ENCODE measurements at places on chromosomes 16 and 17.

DNA sequence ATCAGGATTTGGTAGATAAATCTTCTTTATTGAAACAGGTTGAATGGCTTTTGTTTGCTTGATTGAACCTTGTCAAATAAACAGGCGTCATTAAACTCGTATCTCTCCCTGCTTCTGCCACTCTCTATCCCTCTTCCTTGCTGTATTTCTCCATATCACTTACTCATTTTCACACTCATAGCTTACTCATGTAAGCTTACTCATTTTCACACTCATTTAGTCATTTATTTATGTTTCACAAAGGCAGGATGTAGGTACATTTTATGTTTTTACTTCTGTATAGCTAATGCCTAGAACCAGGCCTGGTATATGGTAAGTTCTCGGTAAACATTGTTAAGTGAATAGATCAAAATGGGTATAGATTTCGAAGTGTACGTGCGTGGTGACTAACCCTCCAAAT, 450.0 kb downstream of the PMP22 start:
- no peak overlapping the region for H3K27ac ChIP-seq
- H3K27me3 ChIP-seq: no peaks in the 10 kb centered on the region
- no peaks in the 10 kb centered on the region for H3K36me3 ChIP-seq
- H3K4me1 ChIP-seq: no peaks in the 10 kb centered on the region

GRCh38 chr17:1737531-1738291, 5.0 kb upstream of the SERPINF2 start:
- H3K36me3 ChIP-seq: no peaks in the 10 kb centered on the region
- peaks cover 18% of the 10 kb centered on the region for H3K4me1 ChIP-seq
- peak overlapping the region; percentile 84 for H3K27ac ChIP-seq
- no peak overlapping the region for H3K4me3 ChIP-seq
- H3K27me3 ChIP-seq: no peaks in the 10 kb centered on the region
- no peak for DNase-seq

DNA sequence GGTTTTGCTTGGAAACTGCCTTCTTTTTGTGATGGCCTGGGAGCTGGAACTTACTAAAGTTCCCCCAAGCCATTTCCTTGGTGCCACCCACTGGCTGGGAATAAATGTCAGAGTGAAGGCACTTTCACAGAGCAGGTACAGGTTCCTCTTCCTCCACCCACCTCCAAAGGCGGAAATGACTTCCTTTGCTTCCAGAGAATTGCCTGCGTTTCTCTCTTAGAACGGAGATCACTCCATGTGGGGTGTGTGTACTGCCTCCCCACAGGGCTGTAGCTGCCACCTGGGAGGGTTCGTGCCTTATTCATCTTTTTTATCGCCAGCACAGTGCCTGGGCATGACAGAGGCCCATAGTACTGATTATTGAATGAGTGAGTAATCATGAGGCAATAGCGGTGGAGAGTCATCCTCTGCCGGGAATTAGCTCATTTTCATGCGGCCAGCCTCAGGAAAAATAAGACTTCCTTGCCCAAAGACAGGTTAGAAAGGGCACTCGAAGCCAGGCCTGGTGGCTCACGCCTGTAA, 32.2 kb upstream of the HAS3 start:
- DNase-seq: no peak
- H3K27ac ChIP-seq: no peak overlapping the region
- H3K36me3 ChIP-seq: no peaks in the 10 kb centered on the region
- H3K27me3 ChIP-seq: no peaks in the 10 kb centered on the region

- H3K4me3 ChIP-seq: no peak overlapping the region
- H3K4me1 ChIP-seq: no peaks in the 10 kb centered on the region
- H3K27ac ChIP-seq: no peak overlapping the region
- no peaks in the 10 kb centered on the region for H3K36me3 ChIP-seq
Measured at GRCh38 chr16:73433731-73434307, 385.9 kb upstream of the ZFHX3 start.

- H3K27ac ChIP-seq: no peak overlapping the region
- H3K27me3 ChIP-seq: no peaks in the 10 kb centered on the region
- H3K4me1 ChIP-seq: no peaks in the 10 kb centered on the region
- peaks cover 69% of the 10 kb centered on the region for H3K36me3 ChIP-seq
Measured at GRCh38 chr16:84065536-84066132, 23.0 kb upstream of the SLC38A8 start.

- no peak overlapping the region for H3K4me3 ChIP-seq
- DNase-seq: no peak
- H3K4me1 ChIP-seq: no peaks in the 10 kb centered on the region
- H3K36me3 ChIP-seq: no peaks in the 10 kb centered on the region
Measured at GRCh38 chr16:73505577-73505976, 457.6 kb upstream of the ZFHX3 start.

GRCh38 chr17:60534010-60534555, 8.0 kb upstream of the APPBP2 start:
- no peaks in the 10 kb centered on the region for H3K27me3 ChIP-seq
- H3K36me3 ChIP-seq: no peaks in the 10 kb centered on the region
- no peaks in the 10 kb centered on the region for H3K4me1 ChIP-seq
- no peak for DNase-seq

DNA sequence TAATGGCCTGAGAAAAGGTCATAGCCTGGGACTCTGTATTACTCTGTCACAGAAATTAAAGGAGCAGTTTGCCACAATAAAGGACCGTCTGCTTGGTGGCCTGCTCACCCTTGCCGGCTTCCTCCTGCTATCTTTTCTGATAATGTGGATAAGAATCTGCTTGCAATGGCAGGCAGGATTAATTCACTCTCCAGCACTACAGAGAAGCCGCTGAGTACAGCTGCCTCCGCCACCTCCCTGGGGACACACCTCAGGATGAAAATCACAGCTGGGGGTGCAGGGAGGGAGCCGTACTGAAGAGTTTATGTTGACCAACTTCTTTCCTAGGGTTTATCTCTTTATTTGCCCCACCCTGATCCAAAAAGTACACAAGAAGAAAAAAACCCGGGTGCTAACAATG, 245.9 kb upstream of the RPL38 start:
- DNase-seq: no peak
- H3K27ac ChIP-seq: no peak overlapping the region
- H3K36me3 ChIP-seq: no peaks in the 10 kb centered on the region
- peaks cover 3% of the 10 kb centered on the region for H3K4me1 ChIP-seq
- H3K4me3 ChIP-seq: no peak overlapping the region

DNA sequence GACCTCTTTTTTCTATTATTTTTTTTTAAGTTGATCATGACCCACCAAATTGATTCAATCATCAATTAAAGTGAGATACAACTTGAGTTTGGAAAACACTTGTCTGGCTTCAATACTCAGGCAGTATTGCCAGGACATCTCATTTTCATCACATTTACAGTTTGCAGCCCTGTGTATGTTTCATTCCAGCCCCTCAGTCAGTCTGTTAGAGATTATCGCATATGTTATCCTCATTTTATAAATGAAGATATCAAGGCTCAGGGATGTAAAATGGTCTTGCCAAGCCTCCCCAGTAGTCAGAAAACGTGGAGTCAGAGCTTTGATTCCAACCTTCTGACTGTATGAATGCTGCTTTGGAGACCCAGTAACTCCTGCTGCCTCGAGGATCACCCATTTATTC, 87.3 kb upstream of the CACNG3 start:
- no peaks in the 10 kb centered on the region for H3K27me3 ChIP-seq
- peaks cover 21% of the 10 kb centered on the region for H3K36me3 ChIP-seq
- no peak overlapping the region for H3K27ac ChIP-seq
- H3K4me3 ChIP-seq: no peak overlapping the region

- no peak for DNase-seq
- H3K4me3 ChIP-seq: no peak overlapping the region
- H3K36me3 ChIP-seq: no peaks in the 10 kb centered on the region
- no peaks in the 10 kb centered on the region for H3K4me1 ChIP-seq
- H3K27me3 ChIP-seq: peaks cover 58% of the 10 kb centered on the region
- H3K27ac ChIP-seq: no peak overlapping the region
Measured at GRCh38 chr16:4987580-4988374, 29.6 kb downstream of the SEC14L5 start.

GRCh38 chr16:87410968-87411367, 18.8 kb downstream of the MAP1LC3B start:
- no peak overlapping the region for H3K4me3 ChIP-seq
- no peak for DNase-seq
- peaks cover 59% of the 10 kb centered on the region for H3K36me3 ChIP-seq
- no peaks in the 10 kb centered on the region for H3K27me3 ChIP-seq
- no peaks in the 10 kb centered on the region for H3K4me1 ChIP-seq

GRCh38 chr17:77544347-77545110, 403.8 kb downstream of the SEC14L1 start:
- H3K4me1 ChIP-seq: peaks cover 25% of the 10 kb centered on the region
- no peak for DNase-seq
- no peaks in the 10 kb centered on the region for H3K27me3 ChIP-seq
- H3K4me3 ChIP-seq: no peak overlapping the region

DNA sequence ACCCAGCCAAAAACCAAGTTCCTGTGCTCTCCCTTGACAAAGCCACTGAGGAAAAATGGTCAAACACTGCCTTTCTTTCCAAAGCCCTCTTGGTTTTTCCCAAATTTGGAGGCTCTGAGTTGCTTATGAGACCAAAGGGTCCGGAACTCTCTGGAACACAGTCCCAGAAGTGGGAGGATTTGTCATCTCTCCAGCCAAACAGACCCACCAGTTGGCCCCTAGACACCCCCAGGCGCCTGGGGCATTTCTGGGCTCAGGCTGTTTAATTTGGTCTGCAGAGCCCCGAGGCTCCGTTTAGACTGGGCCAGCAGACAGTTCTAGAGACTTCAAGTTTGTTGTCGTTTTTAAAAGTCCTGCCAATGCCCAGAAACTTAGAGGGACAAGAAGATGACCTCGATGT, 239.1 kb downstream of the SEC14L1 start:
- DNase-seq: no peak
- no peaks in the 10 kb centered on the region for H3K27me3 ChIP-seq

- DNase-seq: no peak
- H3K36me3 ChIP-seq: no peaks in the 10 kb centered on the region
- no peaks in the 10 kb centered on the region for H3K27me3 ChIP-seq
- no peak overlapping the region for H3K4me3 ChIP-seq
Measured at GRCh38 chr16:19329932-19330331, 44.4 kb downstream of the CLEC19A start.

- no peak within 1 kb of the TSS for H3K27ac ChIP-seq
- peaks cover 64% of the 10 kb centered on the region for H3K27me3 ChIP-seq
- no peaks in the 10 kb centered on the region for H3K36me3 ChIP-seq
- peaks cover 18% of the 10 kb centered on the region for H3K4me1 ChIP-seq
Measured at GRCh38 chr17:76074390-76075363, at the start of gene GALR2. TSS of gene GALR2 (plus strand) at chr17:76074781. CDS start at chr17:76074884, 103 bp downstream.

DNA sequence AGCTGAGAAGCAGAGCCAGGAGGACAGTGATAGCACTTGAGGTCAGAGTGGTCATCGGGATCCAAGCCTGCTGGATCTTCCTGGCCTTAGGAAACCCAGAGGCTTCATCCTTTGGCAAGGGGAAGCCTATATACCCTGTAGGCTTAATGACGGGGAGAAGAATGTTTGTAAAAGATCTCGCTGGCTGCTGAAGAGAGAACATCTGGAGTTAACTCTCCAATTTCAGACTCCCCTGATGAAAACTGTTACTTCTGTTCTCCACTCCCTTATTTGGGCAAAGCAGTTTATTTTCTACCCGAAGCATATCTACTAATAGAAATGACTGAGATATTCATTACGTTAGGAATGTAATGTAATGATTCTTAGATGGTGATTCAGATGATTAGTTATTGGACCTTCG, 487.0 kb downstream of the CDH13 start:
- no peaks in the 10 kb centered on the region for H3K36me3 ChIP-seq
- DNase-seq: no peak
- H3K4me3 ChIP-seq: no peak overlapping the region
- no peaks in the 10 kb centered on the region for H3K4me1 ChIP-seq
- peaks cover 62% of the 10 kb centered on the region for H3K27me3 ChIP-seq

DNA sequence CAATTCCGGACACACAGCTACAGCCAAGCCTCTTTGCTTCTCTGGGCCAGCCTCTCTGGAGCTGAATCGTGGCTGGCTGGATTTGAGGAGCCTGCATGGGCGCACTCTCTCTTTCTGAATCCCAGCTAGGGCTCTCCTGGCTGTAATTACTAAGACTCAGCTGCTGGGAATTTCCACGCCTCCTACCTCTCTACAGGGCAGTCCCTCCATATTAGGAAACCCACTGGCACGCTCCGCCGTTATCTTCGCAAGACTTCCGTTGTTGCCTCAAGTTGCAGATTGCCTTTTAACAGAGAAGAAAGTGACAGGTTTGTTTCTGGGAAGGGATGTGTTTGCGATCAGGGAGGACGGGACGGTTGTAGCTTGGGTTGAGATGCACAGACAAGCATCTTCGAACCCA, 188.4 kb upstream of the NLRP1 start:
- no peak overlapping the region for H3K27ac ChIP-seq
- no peaks in the 10 kb centered on the region for H3K4me1 ChIP-seq
- no peaks in the 10 kb centered on the region for H3K36me3 ChIP-seq
- DNase-seq: peak; percentile 55

GRCh38 chr17:8470447-8471047, 34.9 kb downstream of the NDEL1 start:
- peaks cover 16% of the 10 kb centered on the region for H3K4me1 ChIP-seq
- peak; percentile 68 for DNase-seq
- no peak overlapping the region for H3K27ac ChIP-seq
- H3K36me3 ChIP-seq: peaks cover 50% of the 10 kb centered on the region
- H3K27me3 ChIP-seq: no peaks in the 10 kb centered on the region
- no peak overlapping the region for H3K4me3 ChIP-seq

DNA sequence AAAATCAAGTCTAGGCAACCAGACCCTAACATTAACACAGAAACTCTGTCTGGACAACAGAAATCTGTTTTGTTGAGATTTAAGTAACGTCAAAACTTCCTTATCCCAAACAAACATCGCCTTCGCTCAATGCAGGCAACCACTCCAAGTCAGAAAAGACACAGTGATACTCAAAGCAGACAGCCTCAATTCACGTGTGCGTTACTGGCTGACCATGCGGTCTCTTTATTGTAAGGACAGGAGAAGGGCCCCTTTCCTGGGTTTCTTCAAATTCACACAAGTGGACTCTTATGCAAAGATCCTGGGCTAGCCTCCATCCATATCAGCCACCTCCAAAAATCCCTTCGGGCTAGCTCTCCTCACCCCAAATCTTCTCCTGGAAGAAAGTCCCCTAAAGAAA, 467.7 kb downstream of the SOX9 start:
- H3K4me1 ChIP-seq: peaks cover 8% of the 10 kb centered on the region
- H3K27ac ChIP-seq: no peak overlapping the region
- peaks cover 14% of the 10 kb centered on the region for H3K27me3 ChIP-seq
- H3K4me3 ChIP-seq: no peak overlapping the region

DNA sequence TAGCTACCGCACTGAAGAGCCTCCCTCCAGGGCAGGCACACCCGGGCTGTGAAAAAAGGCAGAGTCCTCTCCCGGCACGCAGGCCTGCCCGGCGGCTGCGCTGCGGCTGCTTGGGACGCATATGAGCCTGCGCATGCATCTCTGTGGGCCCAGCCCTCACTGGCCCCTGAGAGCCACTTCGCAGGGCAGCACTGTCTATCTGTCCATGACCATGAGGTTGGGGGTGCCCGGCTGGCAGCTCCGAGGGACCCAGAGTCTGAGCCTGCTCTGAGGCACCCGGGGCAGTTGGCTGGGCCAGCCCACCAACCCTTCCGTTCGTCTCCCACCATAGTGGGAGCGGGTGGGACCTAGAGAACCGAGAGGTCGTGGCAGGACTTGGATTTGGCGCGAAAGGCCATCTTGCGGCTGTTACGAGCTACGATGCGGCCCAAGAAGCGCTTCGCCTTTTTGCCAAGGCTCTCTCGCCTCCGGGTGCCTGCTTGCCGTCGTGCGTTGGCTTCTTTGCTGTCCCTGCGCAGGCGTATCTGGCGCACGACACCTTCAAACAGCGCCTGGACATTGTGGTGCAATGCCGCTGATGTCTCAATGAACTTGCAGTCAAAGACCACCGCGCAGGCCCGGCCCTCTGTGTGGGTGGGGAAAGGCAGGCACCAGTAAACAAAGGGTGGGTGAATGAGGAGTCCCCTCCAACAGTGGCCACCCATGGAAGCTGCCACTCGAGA, 3.2 kb upstream of the CDH16 start:
- H3K27ac ChIP-seq: no peak overlapping the region
- H3K4me3 ChIP-seq: no peak overlapping the region
- no peak for DNase-seq
- no peaks in the 10 kb centered on the region for H3K36me3 ChIP-seq

Data from A673 (cell line).